ENCODE measurements at places on chromosomes 6 and 20.

DNA sequence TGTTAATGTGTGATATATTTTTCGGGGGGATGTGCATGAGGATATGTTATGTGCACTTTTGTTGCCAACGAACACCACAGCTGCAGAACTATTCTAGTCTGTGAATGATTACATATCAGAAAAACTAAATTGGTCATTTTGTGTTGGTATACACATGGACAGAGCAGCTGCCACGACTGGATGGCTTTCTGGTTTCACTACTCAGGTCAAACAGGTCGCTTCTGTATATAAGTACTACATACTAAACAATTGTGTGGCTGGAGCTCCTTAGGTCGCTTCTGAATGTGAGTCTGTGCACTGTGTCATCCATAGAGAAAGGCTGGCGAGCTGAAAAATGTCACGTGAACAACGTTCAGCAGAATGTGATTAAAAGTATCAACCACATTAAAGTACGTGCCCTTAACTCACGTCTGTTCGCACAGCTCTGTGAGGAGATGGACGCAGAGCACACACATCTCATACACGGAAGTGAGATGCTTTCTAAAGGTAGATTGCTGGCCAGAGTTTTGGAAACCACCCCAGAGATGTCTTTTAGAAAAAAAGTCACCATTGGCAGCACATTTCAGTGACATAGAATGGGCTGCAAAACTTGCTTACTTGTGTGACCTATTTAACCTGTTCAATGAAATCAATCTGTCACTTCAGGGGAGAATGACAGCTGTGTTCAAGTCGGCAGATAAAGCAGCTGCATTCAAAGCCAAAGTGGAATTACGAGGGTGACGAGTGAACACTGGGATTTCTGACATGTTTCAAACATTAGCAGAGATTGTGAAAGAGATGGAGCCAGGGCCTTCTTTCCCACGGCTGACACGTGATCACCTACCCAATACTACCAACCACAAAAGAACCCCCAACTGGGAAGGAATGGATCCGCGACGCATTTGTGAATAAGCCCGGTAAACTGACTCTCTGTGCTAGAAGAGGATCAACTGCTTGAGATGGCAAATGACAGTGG lies 176.6 kb downstream of the PDE10A start:
- no peak for DNase-seq

DNA sequence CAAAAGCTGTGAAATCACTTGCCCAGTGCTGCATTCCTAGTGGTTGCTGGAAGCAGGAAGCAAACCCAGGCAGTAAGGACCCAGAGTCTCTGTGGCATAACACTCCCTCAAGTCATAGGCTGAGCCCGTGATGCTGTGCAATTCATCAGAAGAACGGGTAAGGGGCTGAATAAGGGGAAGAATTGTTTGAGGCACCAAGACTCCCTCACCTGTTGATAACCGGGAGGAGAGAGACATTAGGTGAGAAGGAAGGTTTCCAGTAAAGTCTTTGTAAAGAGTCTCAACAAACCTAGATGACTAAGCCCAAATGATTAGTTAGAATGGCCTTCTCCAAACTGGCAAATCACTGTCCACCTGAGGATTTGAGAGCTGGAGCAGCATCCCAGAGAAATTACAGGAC lies 18.3 kb downstream of the ENPP3 start:
- DNase-seq, result no peak

DNA sequence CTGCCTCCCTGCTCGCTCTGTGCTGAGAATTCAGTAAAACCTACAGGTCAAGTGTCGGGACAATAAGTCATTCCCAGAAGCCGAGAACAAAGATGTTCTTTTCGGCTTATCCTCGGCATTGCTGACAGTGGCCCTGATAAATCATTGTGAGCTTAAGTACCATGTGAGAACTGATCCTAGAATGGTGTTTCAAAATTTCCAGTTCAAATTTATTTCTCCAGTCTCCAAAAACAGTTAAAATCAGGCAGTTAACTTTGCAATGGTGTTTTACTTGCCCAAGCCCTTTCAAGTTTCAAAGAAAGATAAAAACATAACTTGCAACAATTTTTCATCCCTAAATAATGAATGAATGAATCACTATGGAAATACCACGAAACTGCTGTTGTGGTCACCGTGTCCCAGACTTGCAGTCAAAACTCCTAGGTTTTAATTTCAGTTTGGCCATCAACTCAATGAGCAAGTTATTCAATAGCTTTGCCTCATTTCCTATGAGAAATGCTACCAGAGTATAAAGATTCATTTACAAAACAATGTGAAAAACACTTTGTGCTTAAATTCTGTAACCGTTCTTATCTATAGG lies 4.3 kb downstream of the ATP5F1E start:
- DNase-seq, result no peak

DNA sequence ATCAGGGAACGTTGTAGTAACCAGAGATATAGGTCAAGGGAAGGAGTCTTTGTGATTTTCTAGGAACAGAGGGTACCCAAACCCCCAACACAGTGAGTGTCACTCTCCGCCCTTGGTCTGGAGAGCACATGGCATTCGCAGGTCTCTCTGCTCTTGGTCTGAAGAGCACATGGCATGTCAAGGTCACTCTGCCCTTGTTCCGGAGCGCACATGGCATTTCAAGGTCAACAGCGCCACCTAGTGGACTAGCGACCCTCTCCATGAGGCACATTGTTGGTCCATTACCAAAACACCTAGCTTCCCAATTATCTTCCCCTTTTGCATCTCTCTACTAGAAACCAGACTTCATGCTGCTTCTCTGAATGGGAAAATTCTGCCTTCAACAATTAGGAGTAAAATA lies 260.0 kb downstream of the C6orf118 start:
- DNase-seq, result no peak

- DNase-seq, result no peak
Observed at GRCh38 chr20:57560554-57561355, at the start of gene PCK1. TSS of gene PCK1 (plus strand) at chr20:57561110. CDS start at chr20:57561412, 302 bp downstream.

Measured in stimulated activated CD8-positive, alpha-beta memory T cell treated with anti-CD3 and anti-CD28 coated beads, Interleukin-12 subunit alpha, Interleukin-12 subunit beta, amount 100 ng/mL, for 4 hours (primary cell).